ENCODE measurements at places on chromosomes 7 and 10.

DNA sequence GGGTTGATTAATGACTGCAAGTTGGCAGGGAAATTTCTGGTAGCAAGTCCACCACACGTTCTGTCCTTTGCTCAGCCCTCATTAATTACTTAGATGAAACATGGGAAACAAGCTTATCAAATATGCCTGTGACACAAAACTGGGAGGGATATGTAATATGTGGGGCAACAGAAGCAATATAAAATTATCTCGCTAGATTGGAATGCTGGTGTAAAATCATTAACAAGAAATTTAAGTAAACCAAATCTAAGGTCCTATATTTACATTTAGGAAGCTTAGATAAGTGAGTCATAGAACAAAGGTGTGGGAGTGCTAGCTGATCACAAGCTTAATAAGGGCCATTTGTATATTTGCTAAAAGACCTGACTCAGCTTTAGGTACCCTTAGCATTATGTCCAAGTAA is 23.5 kb downstream of the TRPV5 start:
- no peak overlapping the region for H3K27ac ChIP-seq
- no peak overlapping the region for H3K4me3 ChIP-seq
- H3K4me1 ChIP-seq = no peaks in the 10 kb centered on the region
- H3K36me3 ChIP-seq = no peaks in the 10 kb centered on the region
- peaks cover 31% of the 10 kb centered on the region for H3K27me3 ChIP-seq

GRCh38 chr7:134612197-134612596 is 34.5 kb upstream of the BPGM start:
- peaks cover 15% of the 10 kb centered on the region for H3K27me3 ChIP-seq
- no peak overlapping the region for H3K27ac ChIP-seq
- H3K4me3 ChIP-seq = no peak overlapping the region
- H3K4me1 ChIP-seq = peaks cover 10% of the 10 kb centered on the region
- no peak for DNase-seq
- H3K36me3 ChIP-seq = no peaks in the 10 kb centered on the region

DNA sequence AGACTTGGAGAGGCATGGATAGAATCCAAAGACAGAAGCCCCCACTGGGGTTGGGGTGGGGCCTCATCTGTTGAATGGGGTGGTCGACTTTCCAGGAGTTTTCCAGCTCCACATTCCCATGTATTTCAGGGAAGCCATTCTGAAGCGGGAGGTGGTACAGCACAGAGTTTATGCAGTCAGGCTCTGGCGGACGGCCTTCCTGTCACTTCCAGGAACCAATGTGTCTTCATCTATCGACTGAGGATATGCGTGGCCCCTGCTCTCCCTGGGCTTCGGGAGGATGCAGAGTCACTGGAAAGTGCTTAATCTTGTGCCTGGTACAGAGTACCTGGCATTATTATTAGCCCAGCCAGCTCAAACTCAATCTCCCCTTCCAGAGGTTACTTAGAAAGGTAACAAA is 26.3 kb downstream of the DOCK1 start:
- no peak overlapping the region for H3K27ac ChIP-seq
- DNase-seq = no peak
- H3K27me3 ChIP-seq = no peaks in the 10 kb centered on the region
- no peak overlapping the region for H3K4me3 ChIP-seq
- H3K4me1 ChIP-seq = no peaks in the 10 kb centered on the region

DNA sequence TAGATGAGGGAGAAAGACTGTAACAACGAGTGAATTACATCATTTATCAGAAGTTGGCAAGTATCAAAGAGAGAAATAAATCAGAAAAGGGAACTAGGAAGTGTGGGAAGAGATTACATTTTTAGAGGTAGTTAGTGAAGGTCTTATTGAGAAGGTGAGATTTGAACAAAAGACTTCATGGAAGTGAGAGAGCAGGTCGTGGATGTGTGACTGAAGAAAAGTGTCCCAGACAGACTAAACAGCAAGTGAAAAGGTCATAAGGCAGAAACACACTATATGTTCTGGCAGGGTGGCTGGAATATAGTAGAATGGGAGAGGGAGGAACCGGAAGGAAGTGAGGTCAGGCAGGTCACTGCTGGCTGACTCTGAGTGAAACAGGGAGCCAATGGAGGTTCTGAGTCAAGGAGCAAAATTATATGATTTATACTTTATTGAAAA is 35.7 kb upstream of the RHOBTB1 start:
- DNase-seq = no peak
- H3K4me3 ChIP-seq = no peak overlapping the region
- no peaks in the 10 kb centered on the region for H3K4me1 ChIP-seq
- H3K36me3 ChIP-seq = no peaks in the 10 kb centered on the region

DNA sequence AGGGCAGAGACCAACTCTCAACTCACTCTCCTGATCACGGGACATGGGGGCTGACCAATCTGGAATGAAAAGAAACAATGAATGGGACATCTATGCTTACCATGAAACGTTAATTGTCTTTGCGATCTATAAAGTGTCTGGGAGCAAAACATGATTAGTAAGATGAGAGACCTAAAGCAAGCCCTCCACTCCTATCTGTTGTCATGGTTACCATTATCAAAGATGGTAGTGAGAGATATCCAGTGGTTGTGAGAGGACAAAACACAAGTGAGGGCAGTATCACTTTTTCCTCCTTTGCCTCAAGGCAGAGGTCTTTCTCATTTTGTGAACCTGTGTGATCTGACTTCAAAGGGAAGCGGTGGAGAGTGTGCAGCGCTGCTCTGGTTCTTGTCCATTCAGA is 130.1 kb downstream of the LSM5 start:
- no peak for DNase-seq
- H3K36me3 ChIP-seq = no peaks in the 10 kb centered on the region
- no peaks in the 10 kb centered on the region for H3K4me1 ChIP-seq
- H3K27me3 ChIP-seq = no peaks in the 10 kb centered on the region
- no peak overlapping the region for H3K4me3 ChIP-seq
- no peak overlapping the region for H3K27ac ChIP-seq

DNA sequence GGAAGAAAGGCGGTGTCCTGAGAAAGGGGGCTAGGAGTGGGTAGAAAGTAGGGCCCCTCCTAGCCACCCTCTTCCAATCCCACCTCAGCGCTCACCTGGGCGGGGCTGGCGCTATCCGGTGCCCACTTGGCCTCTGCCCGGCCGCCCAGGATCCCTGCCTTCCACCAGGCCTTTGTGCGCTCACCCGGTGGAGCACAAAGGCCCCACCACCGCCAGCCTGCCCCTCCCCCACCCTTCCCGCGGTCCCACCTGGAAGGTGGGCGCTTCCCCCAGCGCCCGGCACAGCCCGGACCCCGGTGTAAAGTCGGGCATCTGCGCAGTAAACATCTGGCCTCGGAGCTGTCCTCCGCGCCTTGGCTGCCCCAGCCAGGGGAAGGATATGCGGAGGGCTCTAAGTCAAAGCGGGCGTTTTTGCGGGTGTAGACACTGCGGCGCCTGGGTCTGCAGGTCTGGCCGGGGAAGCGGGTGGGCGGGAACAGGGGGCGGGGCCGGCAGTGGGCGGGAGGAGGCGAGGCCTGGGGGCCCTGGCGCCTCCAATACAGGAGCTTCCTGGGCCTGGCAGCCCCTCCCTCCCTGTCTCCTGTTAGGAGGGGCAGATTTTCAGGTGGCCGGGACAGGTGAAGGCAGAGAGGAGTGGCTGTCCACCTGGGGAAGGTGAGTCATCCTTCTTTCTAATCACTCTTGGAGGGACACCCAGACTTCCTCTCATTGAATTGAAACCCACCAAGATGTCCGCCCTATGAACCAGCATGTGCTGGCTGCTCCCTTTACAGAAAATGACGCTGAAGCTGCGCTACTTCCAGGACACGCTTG is 49.3 kb downstream of the PNLIPRP2 start:
- DNase-seq = no peak
- H3K27me3 ChIP-seq = peaks cover 37% of the 10 kb centered on the region
- no peak overlapping the region for H3K27ac ChIP-seq
- no peaks in the 10 kb centered on the region for H3K36me3 ChIP-seq
- H3K4me3 ChIP-seq = no peak overlapping the region

DNA sequence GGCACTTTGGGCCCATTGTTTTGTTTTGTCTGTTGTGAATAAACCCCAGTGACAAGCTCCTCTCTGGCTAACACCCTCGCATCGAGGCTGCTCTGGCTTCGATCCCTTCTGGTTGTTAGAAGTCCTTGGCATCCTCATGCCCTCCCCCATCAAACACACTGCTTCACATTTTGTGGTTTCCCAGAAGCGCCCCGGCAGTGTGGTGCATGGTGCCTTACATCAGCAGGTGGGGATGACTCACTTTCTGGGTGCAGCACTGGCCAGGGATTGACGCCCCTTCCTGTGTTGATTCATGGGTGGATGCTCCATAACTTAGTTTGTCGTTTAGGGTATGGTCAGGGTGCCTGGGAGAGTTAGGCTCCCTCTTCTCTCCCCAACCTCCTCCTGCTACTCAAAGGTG is 51.4 kb downstream of the PLPP4 start:
- H3K4me1 ChIP-seq = no peaks in the 10 kb centered on the region
- no peak overlapping the region for H3K27ac ChIP-seq
- H3K4me3 ChIP-seq = no peak overlapping the region
- no peaks in the 10 kb centered on the region for H3K27me3 ChIP-seq
- no peaks in the 10 kb centered on the region for H3K36me3 ChIP-seq

GRCh38 chr7:28488061-28488791 is 75.9 kb downstream of the CREB5 start:
- no peaks in the 10 kb centered on the region for H3K27me3 ChIP-seq
- H3K27ac ChIP-seq = no peak overlapping the region
- no peaks in the 10 kb centered on the region for H3K36me3 ChIP-seq
- no peak overlapping the region for H3K4me3 ChIP-seq
- H3K4me1 ChIP-seq = no peaks in the 10 kb centered on the region
- no peak for DNase-seq

DNA sequence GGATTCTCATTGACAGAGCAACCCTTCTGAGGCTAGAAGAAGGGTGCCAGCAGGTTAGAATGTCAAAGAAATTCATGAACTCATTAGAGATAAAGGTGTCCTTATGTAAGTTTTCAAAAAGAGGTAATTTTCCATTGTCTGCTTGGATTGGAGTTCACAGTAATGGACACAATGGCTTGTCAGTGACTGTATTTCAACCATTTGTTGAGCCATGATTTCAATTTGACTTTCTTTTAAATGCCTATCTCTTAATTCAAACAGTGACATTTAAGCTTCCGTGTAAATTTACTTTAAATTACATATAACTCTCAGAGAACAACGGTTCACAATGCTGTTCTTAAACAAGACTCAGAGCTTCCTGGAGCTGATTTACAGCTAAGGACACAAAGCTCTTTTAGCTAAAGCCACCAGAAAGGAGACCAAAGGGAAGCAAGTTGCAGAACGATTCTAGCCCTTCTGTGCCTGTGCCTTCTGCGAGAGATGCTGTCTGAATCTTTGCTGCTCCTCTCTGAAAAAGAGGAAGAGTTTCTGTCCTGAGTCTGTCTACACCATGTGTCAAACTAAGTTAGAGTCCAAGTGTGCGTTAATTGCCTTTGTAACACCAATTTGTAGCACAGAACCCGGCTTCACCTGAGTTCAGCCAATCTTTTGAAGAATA is 42.2 kb upstream of the PFKP start:
- no peaks in the 10 kb centered on the region for H3K36me3 ChIP-seq
- no peak for DNase-seq
- H3K27me3 ChIP-seq = peaks cover 7% of the 10 kb centered on the region
- H3K27ac ChIP-seq = no peak overlapping the region
- no peaks in the 10 kb centered on the region for H3K4me1 ChIP-seq

GRCh38 chr7:31935124-31936054 is 134.8 kb downstream of the PDE1C start:
- no peaks in the 10 kb centered on the region for H3K36me3 ChIP-seq
- DNase-seq = no peak
- no peaks in the 10 kb centered on the region for H3K4me1 ChIP-seq
- H3K27ac ChIP-seq = no peak overlapping the region
- H3K27me3 ChIP-seq = no peaks in the 10 kb centered on the region
- H3K4me3 ChIP-seq = no peak overlapping the region

GRCh38 chr7:192701-193480 is 520 bp downstream of the FAM20C start:
- no peak overlapping the region for H3K4me3 ChIP-seq
- peaks cover 68% of the 10 kb centered on the region for H3K27me3 ChIP-seq
- no peaks in the 10 kb centered on the region for H3K36me3 ChIP-seq
- DNase-seq = no peak
- no peak overlapping the region for H3K27ac ChIP-seq

DNA sequence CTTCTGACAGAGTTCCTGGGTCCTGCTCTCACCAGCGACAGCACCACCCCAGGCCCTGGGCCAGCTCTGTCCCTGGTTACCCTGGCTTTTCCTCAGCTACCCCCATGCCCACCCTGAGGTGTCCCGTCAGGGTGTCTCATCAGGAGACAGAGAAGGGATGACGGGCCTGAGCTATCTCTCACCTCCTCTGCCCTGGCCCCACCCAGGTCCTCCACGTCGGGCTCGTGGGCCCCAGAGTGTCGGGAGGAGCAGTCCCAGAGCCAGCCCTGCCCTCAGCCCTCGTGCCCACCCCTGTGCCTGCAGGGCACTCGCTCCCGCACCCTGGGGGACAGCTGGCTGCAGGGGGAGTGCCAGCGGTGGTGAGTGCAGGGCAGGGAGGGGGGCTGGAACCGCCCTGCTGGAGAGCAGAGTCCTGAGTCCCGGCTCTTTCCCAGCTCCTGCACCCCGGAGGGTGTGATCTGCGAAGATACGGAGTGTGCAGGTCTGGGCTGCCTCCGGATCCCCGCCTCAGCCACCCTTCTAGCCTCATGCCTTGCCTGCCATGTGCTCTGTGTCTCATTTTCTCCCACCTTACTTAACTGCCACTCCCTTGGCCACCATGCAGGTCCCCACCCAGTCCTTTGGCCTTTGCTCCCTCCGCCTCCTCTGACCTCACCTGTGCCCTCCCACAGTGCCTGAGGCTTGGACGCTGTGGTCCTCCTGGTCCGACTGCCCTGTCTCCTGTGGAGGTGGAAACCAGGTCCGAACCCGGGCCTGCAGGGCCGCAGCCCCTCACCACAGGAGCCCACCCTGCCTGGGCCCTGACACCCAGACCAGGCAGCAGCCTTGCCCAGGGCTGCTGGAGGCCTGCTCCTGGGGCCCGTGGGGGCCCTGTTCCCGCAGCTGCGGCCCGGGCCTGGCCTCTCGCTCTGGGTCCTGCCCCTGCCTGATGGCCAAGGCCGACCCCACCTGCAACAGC is 16.7 kb upstream of the ZNF862 start:
- H3K27me3 ChIP-seq = no peaks in the 10 kb centered on the region
- no peaks in the 10 kb centered on the region for H3K36me3 ChIP-seq
- DNase-seq = no peak
- no peak overlapping the region for H3K27ac ChIP-seq
- no peak overlapping the region for H3K4me3 ChIP-seq

GRCh38 chr7:9407816-9408215 is 974.4 kb downstream of the NXPH1 start:
- no peaks in the 10 kb centered on the region for H3K27me3 ChIP-seq
- H3K27ac ChIP-seq = no peak overlapping the region
- H3K4me3 ChIP-seq = no peak overlapping the region
- H3K36me3 ChIP-seq = no peaks in the 10 kb centered on the region
- no peaks in the 10 kb centered on the region for H3K4me1 ChIP-seq
- DNase-seq = no peak
